HT-29 (cell line): ENCODE measurements at places on chromosomes 7 and 10.

GRCh38 chr7:42143711-42144600 is 93.1 kb downstream of the GLI3 start:
- no peak for DNase-seq

- no peak for DNase-seq
These were observed 45.8 kb upstream of the INSIG1 start for GRCh38 chr7:155251831-155252230.

- no peak for DNase-seq
These were observed 13.1 kb downstream of the LRRC4 start for GRCh38 chr7:128017862-128018845.

DNA sequence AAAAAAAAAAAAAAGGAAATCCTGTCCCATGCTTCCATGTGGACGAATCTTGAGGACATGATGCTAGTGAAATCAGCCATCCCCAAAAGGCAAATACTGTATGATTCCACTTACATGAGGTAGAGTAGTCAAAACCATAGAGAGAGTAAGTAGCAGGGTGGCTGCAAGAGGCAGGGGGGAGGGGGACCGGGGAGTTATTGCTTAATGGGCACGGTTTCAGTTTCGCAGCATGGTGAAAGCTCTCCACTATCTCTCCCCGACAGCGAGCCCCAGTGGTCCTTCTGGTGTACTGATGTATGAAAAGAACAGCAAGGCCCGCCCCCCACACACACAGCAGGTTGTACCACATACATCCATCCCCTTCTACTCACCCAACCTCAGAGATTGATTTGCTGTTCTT is 32.8 kb downstream of the NOD1 start:
- no peak for DNase-seq

- DNase-seq, result no peak
These were observed 28.4 kb downstream of the ARHGAP22 start for GRCh38 chr10:48576501-48576900.
